ENCODE measurements at places on chromosomes 11 and 22.

GRCh38 chr11:128491195-128491936 is 96.0 kb downstream of the ETS1 start:
- no peak for DNase-seq

DNA sequence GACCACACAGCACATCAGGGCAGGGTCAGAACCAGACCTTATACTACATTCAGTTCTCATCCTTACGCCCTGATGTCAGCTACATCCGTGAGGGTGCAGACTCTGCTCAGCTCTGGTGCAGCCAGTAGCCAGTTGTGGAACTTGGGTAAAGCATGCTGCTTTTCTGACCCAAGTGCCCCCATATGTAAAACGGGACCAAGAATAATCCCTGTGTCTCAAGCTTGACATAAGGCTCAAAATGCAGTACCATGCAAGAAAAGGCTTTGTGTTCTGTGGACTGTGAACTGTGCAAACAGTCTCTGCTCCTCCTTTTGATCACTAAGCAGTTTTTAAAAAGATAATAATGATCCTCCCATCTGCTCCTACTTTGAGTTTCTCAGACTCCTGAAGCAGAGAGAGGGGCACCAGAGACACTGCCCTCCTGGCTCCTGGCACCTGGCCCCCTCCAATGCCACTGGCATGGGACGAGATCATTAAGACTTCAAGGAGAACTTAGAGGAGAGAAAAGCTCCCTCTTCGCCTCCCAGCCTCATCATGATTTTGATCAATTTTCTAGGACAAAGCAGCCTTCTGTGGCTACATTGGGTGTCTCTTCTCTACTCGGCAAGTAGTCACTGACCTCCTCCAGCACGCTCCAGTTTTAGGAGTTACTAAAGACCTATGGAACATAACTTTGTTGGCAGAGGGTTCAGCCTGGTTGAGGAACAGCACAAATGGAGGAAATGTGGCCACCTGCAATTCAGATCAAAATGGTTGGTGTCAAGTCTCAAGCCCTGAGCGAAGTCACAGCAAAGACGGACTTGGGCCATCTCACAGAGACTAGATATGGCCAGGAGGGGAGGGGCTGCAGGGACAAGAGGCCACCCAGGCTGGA is 23.9 kb downstream of the IL10RA start:
- DNase-seq, result no peak

DNA sequence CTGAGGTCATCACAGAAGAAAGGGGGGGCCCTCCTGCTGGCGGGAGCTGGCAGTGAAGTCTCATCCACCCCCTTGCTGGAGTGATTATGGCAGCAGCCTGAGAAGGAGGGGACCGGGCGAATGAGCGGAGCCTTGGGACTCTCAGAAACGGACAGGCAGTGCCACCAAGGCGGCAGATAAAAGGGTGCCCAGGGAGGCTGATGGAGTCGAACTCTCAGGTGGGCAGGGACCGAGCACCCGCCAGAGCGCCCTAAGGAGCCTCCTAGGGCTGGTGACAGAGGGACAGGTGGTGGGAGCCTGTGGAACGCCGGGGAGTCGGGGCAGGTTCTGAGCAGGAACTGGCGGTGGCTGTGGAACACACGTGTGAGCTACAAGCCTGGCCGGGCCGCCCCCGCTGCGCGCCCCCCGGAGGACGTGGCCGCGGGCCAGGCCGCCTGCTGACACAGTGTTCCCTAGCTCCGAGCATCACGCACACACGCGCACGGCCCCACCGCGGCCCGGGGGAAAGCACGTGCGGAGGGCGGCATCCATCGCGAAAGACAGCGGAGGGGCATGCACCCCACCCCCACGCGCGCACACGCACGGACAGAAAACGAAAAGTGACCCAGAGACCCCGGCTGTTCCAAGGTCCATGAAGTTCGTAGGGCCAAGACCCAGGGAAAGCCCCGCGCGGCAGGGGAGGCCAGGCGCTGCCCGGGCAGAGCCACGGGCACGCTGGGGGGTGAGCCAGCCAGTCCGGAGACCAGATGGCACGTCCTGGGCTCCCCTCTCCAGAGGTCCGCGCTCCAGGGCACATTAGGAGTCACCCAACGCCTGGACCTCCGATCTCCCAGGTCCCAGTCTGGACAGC is 1.0 kb downstream of the VWCE start:
- DNase-seq, result peak; percentile 33

DNA sequence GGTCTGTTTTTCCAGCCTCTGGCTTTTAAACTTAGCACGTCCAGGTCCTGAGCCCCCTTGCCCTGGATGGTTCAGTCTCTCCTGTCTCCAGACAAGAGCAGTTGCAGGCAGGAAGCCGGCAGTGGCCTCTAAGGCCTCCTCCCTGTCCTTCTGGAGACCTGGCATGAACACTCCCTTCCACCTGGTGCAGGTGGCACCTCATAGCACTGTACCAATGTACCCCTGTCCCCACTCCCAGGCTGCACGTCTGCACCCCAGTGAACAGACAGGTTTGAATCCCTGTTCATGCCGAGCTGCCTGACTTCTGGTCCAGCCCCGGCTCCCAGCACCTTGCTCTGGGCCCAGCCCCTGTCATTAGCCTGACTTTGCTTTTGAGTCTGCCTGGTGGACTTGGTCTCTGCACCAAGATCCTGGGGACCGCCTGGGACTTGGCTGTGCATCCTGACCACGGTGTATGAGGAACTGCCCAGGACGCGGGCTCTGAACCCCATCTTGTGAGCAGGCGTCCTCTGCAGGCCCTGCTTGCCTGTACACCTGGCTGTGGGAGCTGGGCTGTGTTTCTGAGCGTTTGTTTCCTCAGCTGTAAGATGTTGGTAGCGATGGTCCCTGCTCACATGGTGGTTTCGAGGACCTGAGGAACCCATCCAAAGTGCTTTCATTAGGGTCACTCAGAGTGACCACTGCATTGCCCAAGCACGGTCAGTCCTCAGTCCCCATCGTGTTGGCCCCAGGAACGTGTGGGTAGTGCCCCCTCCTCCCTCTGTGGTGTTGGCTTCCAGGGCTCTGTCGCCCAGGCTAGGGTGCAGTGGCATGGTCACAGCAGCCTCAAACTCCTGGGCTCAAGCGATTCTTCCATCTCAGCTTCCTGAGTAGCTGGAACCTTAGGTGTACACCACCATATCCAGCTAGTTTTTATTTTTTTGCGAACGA is 75.0 kb upstream of the SHANK2 start:
- DNase-seq, result no peak

- DNase-seq, result no peak
Observed at GRCh38 chr11:125167292-125167953, 2.9 kb downstream of the PKNOX2 start.

Data from stimulated activated CD4-positive, alpha-beta T cell treated with anti-CD3 and anti-CD28 coated beads, Interleukin-4, amount 100 ng/mL, for 48 hours (primary cell).